ENCODE measurements at places on chromosomes 6 and 20. TPM values are rescaled to one million over a fixed set of nuclear protein-coding genes. Genes with fewer than 3 reads are reported as not detected.

DNA sequence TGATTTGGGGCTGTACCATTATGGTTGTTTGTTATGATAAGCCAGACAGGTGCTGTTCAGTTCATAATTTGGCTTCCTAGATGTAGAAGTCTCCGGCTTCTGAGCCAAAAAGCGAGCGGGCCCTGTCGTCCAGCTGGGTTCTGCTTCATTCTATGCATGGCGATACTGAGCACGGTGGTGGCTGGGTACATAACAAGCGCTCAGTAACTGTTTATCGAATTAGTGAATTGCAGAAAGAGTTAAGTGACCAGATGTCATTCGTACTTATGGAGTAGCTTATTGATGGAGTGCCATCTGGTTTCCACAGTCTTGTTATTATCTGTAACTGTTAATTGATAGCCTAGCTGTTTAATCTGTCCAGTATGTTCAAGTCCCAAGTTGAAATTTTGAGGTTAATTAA lies 85.0 kb downstream of the DTD1 start:
- no peak for ATAC-seq

- peak; percentile 57 for ATAC-seq
Measured at GRCh38 chr6:52929321-52930164, 20.0 kb upstream of the GSTA3 start.

GRCh38 chr20:9353916-9354276 lies 160.5 kb upstream of the LAMP5 start:
- ATAC-seq = no peak

GRCh38 chr6:56497240-56497639 lies 145.4 kb downstream of the DST start:
- ATAC-seq = no peak

DNA sequence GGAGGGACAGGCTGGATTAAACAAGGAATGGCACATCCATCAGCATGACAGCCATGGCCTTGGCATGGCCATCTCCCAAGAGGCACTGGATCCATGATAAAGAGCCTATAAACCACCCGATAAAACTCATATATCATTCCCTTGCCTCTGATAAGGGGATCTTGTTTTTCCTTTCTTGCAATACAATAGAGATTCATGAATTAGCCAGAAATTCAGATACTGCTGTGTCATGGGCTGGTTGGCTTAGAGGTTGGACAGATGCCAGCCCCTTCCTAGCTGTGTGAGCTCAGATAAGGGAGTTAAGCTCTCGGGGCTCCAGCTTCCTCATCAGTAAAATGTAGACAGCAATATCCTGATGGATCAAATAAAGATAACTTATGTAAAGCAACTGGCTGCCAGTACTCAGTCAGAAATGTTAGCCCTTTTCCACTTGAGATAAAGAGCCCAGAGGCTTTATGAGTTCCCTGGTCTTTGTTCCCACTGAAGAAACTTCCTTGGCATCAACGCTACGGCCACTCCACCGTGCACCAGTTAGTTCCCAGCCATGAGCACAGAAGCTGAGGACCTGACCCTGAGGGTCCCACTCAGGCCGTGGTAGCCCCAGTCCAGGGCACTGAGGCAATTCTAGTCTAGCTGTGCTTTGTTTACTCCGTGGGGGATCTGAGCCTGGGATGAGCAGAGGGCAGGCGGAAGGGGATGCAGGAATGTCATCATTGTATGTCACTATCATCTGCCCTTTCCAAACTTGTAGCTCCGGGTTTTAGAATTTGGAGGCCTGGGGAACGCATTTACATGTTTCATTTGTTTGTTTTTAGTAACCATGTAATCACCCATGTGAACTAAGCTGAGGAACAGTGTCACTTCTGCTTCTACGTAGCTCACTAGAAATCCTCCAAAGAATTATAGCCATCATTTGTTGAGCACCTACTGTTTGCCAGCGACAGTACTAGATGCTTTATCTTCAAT lies 67.2 kb upstream of the TBC1D7 start:
- ATAC-seq = no peak

DNA sequence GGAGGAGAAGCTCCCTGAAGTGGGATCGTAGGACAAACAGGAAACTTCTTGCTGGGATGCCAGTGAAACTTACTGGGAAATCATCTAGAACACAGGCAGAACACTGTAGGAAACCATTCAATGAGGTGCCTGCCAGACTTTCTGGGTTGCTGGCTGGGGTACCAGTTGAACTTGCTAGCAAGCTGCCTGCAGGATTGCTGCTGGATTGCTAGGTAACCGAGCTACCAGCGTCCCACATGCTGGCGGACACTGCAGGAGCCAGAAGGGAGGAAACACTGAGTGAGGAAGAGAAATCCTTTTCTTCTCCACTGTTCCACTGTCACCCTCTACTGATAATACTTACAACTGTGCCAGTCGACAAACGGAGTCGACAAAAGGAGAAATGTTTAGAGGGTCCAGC lies 91.3 kb upstream of the SLC35B3 start:
- no peak for ATAC-seq

DNA sequence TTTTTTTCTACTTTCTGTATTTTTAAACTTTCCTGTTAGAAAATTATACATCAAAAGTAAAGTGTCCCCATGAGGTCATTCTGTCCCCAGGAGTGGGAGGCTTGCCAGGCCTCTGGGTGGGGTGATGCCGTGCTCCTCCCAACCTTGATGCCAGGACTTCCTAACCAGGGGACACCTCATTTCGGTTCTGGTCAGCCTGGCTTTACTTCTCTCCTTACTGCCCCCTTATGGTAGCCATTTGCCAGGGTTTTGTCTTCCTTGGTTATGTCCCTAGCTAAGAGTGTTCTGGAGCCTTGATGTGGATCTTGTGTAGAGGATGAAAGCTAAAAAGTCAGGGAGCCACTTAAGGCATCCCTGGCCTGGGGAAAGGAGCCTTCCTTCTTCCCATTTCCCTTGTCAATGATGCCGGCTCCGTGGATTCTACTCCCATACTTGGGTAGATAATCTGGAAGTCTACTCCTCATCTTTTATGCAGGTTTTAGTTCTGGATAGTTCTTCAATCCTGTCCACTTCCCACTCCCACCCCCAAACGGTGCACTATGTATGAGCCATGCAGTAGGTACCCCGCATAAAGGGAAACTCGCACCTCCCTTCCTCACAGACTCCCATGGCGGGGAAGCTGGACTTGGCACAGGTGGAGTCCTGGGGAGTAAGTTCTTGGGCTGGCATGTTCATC lies 164.1 kb upstream of the SALL4 start:
- ATAC-seq = peak; percentile 37

GRCh38 chr6:4268171-4268570 lies 132.8 kb upstream of the ECI2 start:
- no peak for ATAC-seq

DNA sequence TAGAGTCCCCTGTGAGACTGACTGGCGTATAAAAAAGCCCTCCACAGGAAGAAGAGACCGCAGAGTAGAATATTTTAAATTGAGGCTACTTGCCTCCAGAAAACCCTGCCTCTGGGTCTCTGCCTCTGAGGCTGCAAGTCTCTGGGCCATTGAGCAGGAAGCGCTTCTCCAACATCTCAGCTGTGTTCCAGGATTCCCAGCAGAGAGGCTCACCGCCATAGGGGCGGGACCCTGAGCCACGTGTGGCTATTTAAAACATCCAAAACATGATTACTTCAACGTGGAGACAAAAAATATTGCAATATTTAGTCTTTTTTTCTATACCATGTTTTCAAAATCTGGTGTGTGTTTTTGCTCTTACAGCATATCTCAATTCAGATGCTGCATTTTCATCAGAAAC lies 59.4 kb downstream of the GNAS-AS1 start:
- ATAC-seq = no peak

DNA sequence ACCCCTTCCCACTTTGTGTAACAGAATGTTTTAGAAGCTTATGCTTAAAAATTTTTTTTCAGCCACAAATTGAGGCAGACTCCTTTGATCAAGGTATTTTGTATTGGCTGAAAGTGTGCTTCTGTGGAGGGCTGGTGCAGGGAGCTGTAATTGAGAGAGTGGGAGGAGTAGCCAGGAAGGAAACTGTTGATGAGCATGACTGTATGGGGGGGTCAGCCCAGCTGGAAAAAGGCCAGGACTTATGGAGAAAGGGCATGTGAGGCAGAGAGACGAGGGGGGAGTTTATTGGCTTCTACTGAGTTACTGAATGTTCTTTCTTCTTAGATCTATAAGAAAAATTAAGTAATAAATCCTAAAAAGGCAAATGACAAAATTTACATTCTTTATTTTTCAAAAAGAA lies 13.4 kb downstream of the RFPL4B start:
- ATAC-seq = no peak

DNA sequence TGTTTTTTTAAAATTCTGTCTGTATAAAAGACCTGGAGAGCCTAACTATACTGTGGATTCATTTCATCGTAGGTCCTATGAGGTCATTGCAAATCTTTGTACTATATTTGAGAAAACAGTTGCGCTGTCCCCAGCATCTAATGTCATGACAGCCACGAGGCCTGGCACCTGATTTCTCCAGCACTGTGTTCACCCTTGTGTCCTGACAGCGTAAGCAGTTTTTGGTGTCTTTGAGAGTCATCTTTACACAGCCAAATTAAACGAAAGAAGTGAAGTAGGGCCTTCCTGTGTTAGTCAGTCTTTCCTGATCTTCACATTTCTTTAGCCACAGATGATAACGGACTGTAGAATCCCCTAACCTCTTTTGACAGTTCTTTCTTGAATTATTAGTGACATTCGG lies 70.6 kb upstream of the PHACTR2 start:
- ATAC-seq = peak; percentile 78

- ATAC-seq = no peak
Measured at GRCh38 chr6:55678330-55679224, 99.6 kb upstream of the HMGCLL1 start.

GRCh38 chr20:50049442-50050026 lies 63.4 kb downstream of the UBE2V1 start:
- no peak for ATAC-seq

DNA sequence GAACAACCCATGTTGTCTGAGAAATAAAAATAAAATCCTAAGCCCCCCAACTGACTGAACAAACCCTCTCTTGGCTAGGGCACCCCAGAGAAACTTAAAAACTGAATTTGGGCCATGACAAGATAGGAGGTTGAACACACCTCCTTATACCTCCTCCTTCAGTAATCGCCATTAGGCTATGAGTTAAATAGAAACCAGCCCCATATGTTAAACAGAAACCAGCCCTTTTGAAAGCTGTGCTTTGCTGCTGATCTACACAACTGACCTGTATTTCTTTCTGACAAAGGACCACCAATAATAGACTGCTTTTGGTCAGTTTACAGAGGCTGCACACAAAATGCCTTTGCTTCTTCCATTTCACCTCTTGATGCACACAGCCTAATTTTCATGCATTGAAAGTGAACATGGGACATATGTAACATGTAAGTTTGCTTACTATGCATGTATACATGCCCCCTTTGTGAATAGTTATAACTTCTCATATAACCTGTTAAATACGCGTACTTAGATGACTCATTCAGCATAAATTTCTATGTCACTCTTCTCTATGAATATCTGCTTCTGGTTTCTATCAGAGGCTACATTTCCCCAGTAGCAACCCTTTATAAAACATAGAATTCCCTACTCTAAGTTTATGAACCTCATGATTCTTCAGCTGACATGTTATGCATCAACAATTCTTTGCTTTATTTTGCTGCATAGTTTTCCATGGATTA lies 462.9 kb downstream of the COL12A1 start:
- ATAC-seq = no peak

DNA sequence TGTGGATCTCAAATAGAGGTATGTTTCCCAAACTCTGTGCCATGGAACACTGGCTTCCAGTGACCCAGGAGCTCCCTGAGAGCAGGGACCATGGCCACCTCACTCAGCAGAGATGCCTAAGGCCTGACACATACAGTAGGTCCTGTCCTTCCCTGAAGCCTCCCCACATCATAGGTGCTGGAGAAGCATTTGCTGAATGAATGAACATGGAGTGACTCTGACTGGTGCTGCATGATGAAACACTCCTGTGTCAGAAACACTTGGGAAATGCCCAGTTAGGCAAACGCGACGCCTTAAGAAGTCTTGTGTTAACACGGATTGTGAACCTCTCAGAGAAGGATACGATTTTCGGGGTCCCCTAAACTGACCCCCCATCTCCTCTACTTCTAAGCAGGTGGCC lies 14.3 kb downstream of the SLA2 start:
- no peak for ATAC-seq

DNA sequence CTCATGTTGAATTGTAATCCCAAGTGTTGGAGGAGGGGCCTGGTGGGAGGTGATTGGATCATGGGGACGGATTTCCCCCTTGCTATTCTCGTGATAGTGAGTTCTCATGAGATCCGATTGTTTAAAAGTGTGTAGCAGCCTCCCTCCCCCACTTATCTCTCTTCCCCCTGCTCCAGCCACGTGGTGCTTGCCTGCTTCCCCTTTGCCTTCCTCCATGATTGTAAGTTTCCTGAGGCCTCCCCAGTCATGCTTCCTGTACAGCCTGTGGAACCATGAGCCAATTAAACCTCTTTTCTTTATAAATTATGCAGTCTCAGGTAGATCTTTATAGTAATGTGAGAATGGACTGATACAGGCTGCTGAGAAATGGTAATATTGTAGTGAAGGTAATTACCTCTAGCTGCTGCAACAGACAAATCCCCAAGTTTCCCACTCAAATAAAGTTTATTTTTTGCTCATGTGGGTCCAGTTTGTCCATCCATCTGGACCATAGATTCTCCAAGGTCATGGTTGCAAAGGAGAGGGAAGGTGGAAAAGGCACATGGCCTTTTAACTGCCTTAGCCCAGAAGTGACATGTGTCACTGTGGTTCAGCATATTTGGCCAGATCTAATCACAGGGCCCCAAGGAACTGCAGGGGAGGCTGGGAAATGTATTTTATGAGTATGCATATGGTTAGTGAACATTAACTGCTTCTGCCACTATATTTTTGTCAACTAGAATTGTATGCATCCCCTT lies 89.2 kb downstream of the TRMT11 start:
- ATAC-seq = no peak

DNA sequence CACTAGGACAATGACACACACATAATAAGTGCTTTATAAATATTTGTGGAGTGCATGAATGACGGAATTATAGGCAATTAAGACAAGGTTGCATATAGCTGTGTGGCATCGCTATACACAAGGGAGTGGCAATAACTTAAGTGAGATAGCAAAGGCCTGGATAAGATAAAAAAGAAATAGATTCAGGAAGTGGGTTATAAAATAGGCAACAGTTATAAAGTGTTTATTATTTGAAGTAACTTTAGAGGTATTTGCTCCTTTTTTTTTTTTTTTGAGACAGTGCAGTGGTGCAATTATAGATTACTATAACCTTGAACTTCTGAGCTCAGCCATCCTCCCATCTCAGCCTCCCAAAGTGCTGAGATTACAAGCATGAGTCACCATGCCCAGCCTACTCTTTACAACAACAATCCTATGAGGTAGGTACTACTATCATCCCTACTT lies 75.9 kb upstream of the LOC128125822 start:
- ATAC-seq = no peak

DNA sequence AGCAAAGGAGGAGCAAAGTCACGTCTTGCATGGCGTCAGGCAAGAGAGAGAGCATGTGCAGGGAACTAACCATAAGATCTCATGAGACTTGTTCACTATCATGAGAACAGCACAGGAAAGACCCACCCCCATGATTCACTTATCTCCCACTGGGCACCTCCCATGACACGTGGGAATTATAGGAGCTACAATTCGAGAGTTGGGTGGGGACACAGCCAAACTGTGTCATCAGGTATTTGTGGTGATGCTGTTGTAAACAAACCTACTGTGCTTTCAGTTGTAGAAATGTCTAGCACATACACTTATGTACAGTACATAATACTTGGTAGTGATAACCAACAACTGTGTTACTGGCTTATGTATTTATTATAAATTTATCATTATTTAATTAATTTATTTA lies 128.3 kb downstream of the UTRN start:
- peak; percentile 25 for ATAC-seq

Gene WFDC5
- total RNA-seq = 5.4 TPM

Gene TCP1
- total RNA-seq = 321 TPM

Gene GZF1
- total RNA-seq = 9.6 TPM

Gene ULBP1
- 0.48 TPM for total RNA-seq

Gene TNNC2
- 0.37 TPM for total RNA-seq

Gene MCHR2
- total RNA-seq = not detected

Gene TRIM10
- total RNA-seq = not detected
